ENCODE measurements at places on chromosomes 11 and 22.

DNA sequence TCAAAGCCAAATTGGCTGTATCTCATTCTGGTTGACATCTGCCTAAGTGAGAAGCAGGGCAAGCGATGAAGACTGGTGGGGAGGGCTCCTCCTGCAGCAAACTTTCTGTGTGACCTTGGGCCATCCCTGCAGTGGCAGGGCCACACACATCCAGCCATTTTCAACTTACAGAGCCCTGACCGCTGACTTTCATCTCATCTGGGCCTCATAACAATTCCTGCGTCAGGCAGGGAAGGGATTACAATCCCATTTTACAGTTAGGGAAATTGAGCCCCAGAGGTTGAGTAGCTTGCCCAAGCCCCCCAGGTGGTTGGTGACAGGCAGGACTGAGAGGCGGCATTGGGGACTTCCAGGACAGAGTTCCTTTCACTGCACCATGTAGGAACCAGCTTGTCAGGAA is 21.9 kb downstream of the TPBGL start:
- DNase-seq: no peak

DNA sequence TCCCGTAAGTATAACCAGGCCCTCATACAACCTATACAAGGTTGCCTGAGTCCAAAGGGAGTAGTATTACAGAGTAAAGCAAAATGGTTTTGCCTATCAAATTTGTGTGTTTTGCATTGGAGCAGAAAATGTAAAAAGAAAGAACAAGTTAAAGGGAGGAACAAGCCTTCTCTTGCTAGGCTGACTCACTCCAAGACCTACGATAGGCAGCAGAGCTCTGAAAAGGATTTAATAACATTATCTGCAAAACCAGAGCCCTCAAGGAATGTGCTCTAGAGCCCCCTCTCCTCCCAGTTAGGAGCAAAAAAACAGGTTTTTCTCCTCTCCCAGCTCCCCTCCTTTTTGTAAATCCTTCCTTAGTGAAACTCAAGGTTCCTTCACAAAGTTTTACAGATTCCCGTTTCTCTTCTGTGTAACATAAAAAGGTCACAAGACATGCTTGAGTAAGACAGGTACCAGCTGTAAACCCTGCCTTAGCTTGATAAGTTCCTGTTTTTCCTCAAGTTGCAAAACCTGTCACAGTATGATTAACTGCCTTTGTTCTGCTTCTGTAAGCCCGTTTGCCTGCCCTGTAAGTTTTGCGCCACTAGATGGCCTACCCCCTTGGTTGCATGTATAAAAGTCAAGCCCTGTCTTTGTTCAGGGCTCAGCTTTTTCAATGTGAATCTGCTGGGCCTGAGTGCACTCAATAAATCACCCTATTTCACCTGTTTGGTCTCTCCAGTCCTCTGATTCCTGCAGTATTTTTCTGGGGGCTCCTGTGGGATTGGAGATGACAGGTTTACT is 498.2 kb downstream of the KCNA4 start:
- DNase-seq: no peak

DNA sequence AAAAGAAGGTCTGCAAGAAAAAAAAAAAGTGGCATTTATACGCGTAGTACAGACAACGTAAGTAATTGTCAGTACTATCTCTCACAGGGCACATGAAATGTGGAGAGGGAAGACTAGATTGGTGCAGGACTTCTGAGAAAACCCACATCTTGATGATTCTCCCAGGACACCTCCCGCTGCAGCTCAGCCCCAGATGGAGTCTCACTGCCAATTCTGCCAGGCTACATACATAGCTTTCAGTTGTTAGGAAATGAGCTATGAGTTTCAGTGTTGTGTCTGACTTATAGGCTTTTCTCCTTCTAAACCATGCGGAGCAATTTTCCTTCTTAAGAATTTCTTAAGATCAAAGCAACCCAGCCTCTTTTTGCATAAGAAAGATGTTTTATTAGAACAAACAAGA is 9.6 kb downstream of the OR5A2 start:
- no peak for DNase-seq

GRCh38 chr11:111253131-111253530 is 7.6 kb downstream of the POU2AF2 start:
- no peak for DNase-seq

DNA sequence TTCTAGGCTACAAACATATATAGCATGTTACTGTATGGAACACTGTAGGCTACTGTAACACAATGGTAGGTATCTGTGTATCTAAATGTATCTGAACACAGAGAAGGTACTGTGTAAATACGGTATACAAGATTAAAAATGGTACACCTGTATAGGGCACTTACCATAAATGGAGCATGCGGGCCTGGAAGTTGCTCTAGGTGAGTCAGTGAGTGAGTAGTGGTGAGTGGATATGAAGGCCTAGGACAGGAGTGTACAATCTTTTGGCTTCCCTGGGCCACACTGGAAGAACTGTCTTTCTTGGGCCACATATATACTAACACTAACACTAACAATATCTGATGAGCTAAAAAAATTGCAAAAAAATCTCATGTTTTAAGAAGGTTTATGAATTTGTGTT is 21.4 kb downstream of the RNF141 start:
- DNase-seq: no peak
